ENCODE measurements at places on chromosomes 2 and 18. TPM values are rescaled to one million over a fixed set of nuclear protein-coding genes. Genes with fewer than 3 reads are reported as not detected.

The MOB1A gene
- total RNA-seq: 160 TPM

The KCNE4 gene
- total RNA-seq: 0.42 TPM

The STPG4 gene
- 0.47 TPM for total RNA-seq

The FLACC1 gene
- 0.32 TPM for total RNA-seq

The NAB1 gene
- 37.1 TPM for total RNA-seq

The DNAH6 gene
- 1.2 TPM for total RNA-seq

The HOXD3 gene
- total RNA-seq: 3.2 TPM

The EN1 gene
- total RNA-seq: not detected

The CDK5R2 gene
- total RNA-seq: 0.30 TPM

The RIT2 gene
- not detected for total RNA-seq

Measured in colonic mucosa (tissue), 4 donors.